ENCODE measurements at places on chromosomes 13 and 19. TPM values are rescaled to one million over a fixed set of nuclear protein-coding genes. Genes with fewer than 3 reads are reported as not detected.
A peak's percentile ranks its signal among the peaks of the same experiment; 100 is the strongest.

DNA sequence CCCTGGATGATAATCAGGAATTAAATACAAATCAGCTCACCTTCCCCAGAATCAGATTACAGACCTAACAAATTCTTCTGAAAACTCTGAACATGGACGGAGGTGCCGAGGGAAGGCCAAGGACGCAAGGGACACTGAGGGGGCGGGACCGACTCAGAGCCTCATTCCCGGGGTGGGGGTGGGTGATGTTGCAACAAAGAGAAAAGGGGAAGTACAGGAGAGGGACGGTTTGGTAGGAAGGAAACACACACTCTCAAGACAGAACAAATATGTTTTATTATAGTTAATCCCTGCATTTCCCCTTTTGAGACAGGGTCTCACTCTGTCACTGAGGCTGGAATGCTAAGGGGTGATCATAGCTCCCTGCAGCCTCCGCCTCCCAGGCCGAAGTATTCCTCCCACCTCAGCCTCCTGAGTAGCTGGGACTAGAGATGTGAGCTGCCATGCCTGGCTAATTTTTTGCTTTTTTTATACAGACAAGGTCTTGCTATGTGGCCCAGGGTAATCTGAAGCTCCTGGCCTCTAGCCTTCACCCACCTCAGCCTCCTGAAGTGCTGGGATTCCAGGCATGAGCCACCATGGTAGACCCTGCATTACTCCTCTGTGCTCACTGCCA, 786 bp upstream of the LILRA2 start:
- DNase-seq, result no peak

NANOS3 gene
- total RNA-seq, result not detected

- no peak for DNase-seq
Observed at GRCh38 chr13:57734306-57734705, 102.8 kb downstream of the PCDH17 start.

DNA sequence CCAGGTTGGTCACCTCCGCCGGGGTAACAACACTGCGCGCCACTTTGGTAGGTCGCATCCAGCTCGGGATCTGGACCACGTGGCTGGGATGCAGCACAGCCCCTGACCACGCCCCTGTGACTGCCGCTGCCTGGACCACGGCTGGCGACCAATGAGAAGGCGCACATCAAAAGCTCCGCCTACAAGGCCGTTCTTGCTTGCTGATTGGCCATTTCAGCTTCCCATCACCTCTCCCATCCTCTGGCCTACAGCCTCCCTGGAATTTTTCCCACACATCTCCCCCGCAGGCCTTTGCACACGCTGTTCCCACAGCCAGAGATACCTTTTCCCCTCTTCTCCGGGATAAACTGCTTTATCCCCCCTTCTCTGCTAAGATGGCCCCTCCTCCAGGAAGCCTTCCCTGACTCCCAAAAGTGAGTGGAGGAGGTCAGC, 12.5 kb upstream of the MAP1S start:
- no peak for DNase-seq

DNA sequence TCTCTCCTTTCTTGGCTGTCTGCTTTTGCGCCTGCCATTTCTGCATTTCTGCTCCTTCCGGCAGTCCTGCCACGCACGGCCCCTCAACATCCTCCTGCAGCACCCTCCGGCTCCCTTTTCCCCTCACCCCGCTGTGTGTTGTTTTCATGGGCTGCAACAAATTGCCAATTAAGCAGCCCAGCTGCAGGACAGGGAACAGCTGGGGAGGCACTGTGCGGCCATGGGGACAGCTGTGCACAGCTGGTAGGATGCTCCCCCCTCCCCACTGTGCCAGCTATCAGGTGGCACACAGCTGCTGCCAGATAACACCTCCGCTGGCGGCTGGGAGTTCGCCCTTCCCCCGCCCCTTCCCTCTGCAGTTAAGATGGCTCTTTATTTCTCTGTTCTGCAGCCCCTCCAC, 25.4 kb downstream of the LYL1 start:
- no peak for DNase-seq

- DNase-seq, result no peak
Observed at GRCh38 chr19:38033658-38034491, 126.9 kb downstream of the SIPA1L3 start.

GRCh38 chr19:920051-920864, 3.1 kb downstream of the KISS1R start:
- DNase-seq, result no peak

GRCh38 chr13:52783943-52784342, 44.3 kb upstream of the CNMD start:
- DNase-seq, result no peak

GRCh38 chr13:51828730-51829567, 16.0 kb downstream of the TMEM272 start:
- no peak for DNase-seq

GRCh38 chr13:23990455-23990854, 93.2 kb upstream of the C1QTNF9B start:
- DNase-seq, result no peak

- DNase-seq, result no peak
Observed at GRCh38 chr13:67554746-67555452, 324.8 kb upstream of the PCDH9 start.

DNA sequence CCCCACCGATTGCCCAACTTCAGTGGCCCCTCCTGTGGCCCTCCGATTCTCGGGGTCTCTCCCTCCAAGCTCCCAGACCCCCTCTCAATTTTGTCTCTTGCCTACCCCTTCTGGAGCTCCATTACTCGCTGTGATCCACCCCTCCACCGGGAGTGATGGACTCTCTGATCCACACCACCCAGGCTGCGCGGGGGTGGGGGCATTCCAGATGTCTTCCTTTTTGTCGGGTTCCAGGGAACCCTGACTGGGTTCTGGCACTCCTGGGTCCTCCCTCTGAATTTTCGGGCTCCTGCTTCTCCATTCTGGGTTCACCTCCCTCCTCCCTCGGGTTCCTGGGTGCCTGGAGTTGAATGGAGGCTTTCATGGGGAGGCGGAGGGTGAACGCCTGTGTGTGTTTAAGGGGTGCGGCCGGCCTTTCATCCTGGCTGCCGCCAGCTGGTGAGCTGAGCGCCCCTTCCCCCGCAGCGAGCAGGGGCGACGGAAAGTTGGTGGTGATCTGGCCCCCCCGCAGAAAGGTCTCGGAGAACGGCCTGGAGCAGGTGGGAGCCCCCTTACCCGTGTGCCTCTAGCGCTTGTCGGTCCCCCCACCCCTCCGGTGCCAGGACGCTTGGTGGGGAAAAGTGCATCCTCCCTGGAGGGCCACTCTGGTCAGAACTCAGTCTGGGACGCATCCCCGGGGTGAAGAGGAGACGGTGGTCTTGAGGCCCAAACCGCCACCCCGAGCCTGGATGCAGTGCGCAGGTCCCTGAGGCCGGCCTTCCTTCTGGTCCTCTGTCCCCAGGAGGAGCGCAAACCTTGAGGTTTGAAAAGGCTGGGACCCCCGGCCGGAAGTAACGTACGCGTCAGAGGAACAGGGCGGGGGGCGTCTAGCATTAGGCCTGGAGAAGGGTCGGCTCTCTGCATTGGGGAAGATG, 1.6 kb downstream of the MISP3 start:
- DNase-seq, result no peak

CYP4F8 gene
- not detected for total RNA-seq

MOB3A gene
- 59.4 TPM for total RNA-seq

CCDC97 gene
- total RNA-seq, result 32.1 TPM

UBE2L5 gene
- total RNA-seq, result not detected

DNA sequence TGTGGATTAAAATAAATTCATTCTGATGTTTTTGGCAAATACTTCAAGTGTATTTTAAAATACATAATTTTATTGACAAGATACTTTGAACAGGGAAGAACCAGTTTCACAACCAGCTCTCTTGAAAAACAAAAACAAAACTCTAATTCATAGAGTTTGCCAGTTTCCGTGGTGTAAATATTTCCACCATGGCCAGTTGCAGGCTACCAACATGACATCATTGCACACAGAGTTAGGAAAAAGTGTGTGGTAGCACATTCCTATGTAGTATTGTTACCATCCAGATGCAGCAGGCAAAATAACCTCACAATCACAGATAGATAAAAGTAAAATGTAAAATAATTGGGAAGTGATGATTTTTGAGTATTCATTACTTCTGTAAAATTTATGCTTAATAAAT, 7.7 kb upstream of the RNF113B start:
- no peak for DNase-seq

GRCh38 chr19:55379174-55379573, 2.5 kb downstream of the TMEM190 start:
- no peak for DNase-seq

DNA sequence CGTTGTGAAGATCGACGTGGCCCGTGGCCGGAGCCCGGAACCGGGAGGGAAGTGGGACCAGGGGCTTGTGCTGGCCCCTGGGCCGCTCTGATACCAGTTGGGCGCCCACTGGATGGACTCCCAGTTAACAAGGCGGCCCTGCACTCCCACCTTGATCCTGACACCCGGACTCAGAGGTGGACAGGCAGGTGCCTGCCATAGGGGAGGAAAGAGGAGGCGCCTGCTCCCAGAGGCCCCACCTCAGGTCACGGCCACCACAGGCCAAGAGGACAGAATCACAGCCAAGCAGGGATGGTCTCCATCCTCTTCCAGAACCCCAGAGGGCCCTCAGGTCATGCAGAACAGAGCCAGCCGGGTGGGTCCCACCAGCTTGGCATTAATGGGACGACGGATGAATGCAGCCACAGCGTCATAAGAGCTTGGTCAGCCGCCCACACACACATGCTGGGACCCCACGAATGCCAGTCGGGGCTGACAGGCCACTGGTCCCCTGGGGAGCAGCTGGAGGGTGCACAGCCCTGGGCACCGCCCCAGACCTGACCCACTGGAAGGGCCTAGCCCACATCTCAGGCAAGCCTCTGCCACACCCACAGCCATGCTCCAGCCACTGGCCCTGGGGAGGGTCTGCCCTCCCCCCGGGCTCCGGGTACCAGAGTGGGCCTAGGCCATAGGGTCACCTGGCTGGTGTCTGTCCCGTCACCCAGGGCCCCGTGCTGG, 9.6 kb upstream of the KLF16 start:
- DNase-seq, result no peak

RXFP2 gene
- not detected for total RNA-seq

ACP5 gene
- total RNA-seq, result 29.0 TPM

DNA sequence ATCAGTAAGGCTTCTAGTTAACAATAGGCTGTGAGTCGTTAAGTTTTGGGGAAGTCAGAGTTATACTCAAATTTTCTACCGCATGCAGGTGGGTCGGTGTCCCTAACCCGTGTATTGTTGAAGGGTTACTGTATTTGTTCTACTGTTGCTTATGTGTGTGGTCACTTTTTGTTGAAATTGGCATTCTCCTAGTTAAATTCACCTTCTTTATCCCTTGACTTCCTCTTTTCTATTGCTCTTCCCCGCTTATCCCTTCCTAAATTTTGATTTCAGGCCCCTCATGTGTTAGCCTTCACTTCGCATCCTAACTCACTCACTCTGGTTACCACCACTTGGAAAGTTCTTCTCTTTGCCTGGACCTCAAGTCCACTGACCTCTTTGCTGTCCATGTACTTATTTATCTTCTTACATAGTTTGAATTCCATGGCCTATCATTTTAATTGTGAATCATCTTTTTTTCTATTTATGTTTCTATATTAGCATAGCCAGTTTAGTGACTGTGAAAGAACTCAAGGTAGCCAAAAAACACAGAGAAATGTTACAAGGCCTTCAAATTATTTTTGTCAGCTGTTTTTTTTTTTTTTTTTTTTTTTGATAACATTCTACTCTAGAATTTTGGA, 52.9 kb downstream of the NDFIP2 start:
- no peak for DNase-seq

PRR19 gene
- total RNA-seq, result 0.77 TPM

GRCh38 chr19:9597027-9597426, 12.7 kb upstream of the ZNF121 start:
- DNase-seq, result no peak

GRCh38 chr19:46611776-46612175, 10.6 kb downstream of the CALM3 start:
- DNase-seq, result peak; percentile 29

- no peak for DNase-seq
Observed at GRCh38 chr13:47564041-47564440, 437.0 kb downstream of the SUCLA2 start.

DNA sequence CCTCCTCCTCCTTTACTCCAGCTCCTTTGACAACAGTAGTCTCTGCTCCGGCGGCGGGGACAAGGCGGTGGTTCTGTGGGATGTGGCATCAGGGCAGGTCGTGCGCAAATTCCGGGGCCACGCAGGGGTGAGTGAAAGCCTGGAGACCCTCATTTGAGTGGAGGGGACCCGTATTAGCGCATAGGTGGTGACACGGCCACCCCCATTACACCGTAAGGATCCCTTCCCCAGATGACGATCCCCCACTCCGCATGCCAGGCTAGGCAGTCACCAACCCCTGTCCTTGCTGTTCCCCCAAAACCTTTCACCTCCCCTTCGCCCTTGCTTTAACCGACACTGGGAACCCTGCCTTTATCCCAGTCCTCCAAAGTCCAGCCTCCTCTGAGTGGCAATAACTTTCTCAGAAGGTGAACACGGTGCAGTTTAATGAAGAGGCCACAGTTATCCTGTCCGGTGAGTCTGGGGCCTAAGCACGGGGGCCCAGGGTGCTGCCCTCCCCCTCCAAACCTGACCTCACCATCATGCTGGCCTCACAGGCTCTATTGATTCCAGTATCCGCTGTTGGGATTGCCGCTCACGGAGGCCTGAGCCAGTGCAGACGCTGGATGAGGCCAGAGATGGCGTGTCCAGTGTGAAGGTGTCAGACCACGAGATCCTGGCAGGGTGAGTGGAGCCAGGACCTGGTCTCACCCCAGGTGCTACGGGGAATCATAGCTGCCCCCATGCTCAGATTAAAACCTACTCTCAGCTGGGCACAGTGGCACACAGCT, 3.7 kb downstream of the WDR83 start:
- no peak for DNase-seq

PSG4 gene
- total RNA-seq, result not detected

DNA sequence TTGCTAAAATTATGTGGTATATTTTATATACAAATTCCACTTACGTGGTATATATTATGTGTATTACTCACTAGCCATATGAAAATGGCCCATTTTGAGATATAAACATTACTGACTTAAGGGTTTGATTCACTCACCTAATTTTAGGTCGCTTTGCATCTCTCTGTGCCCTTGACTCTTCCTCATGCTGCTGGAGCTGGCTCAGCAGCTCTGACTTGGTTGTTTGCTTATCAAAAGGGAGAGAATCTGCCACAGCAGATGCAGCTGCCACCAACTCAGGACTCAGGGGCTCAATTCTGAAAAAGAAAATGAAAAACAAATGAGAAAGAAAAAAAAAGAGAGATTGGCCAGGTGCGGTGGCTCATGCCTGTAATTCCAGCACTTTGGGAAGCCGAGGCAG, 12.2 kb downstream of the MRPS31 start:
- DNase-seq, result no peak

APLP1 gene
- total RNA-seq, result 10.1 TPM
